ENCODE measurements at places on chromosomes 6 and 20.

GRCh38 chr20:25514195-25514594 lies 71.1 kb downstream of the NINL start:
- no peak for DNase-seq

GRCh38 chr6:91539456-91539855 lies 952.6 kb upstream of the MAP3K7 start:
- DNase-seq = no peak

DNA sequence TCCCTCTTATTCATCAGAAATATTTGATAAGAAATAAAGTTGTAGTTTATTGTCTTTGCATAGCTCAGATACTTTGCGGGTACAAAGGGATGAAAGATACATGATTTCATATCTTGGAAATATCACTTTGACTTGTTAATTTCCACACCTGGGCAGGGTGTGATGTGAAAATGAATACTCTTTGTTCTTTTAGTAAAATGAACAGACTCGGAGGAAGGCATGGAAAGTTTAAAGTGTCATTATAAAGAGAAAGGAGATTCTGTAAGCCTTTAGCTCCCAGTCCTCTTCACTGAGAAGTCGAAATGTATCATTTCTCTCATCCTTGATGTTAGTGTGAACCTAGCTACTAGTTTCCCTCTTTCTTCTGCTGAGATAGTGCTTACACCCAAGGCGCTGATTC lies 36.7 kb upstream of the AKIRIN2 start:
- DNase-seq = no peak

DNA sequence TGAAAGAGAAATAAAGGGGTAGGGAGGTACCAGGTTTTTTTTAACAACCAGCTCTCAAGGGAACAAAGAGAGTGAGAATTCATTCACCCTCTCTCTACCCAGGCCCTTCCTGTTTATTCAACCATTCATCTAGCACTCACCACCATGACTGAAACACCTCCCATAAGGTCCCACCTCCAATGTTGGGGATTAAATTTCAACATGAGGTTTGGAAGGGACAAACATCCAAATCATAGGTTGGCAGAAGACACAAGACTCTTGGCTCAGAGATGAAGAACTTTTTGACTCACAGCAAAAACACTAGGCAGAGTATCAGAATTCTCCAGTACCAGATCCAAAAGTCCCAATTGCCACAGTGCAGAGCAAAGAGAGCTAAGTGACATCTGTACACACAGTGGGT lies 186.3 kb downstream of the EDN1 start:
- no peak for DNase-seq

GRCh38 chr6:89415185-89415584 lies 3.1 kb upstream of the RRAGD start:
- DNase-seq = no peak

- no peak for DNase-seq
These were observed 46.5 kb upstream of the KLHL31 start for GRCh38 chr6:53712078-53712477.

GRCh38 chr20:19757487-19758132 lies 448 bp upstream of the RIN2 start:
- peak; percentile 94 for DNase-seq

Measured in right kidney (tissue), 9 donors.